Keratinocyte (primary cell): ENCODE measurements at places on chromosomes 16 and 17.

DNA sequence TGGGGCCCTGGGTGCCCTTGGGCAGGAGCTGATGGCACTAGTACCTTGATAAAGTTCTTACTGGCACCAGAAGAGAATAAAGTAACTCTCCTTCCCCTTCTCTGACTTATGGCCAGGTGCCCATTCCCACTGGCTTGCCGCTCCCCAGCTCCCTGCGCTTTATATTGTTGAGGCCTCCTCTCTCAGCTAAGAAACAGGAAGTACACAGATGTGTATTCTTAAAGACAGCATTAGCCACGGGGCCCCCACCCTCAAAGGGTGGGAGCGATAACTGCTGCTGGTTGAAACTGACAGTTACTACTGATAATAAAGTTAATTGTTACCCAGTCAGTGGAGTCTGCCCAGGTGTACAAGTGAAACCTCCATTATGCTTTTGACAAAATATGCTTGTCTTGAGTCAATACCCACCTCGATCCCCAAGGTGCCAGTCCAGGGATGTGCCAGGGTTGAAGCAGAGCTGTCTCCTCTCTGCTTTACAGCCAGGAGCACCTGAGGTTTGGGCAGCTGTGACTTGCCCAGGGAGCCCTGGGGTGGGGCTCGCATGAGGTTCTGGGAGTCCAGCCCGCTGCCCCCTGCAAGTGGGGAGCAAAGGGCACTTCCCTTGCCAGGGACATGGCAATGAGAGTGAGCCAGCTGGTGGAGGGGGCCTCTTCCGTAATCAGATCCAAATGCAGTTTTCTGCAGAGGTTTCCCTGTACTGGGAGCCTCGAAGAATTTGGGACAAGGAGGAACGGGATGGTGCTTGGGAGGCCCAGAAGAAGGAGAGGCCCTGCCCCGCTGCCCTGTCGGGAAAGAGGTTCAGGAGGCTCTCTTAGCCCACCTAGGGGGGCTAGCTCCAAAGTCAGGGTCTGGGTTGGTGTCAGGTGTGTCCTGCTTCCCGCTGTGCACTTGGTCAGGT, 5.4 kb upstream of the CLDN9 start:
- H3K4me1 ChIP-seq, result peaks cover 7% of the 10 kb centered on the region
- H3K27me3 ChIP-seq, result peaks cover 13% of the 10 kb centered on the region
- no peak for DNase-seq
- no peak overlapping the region for H3K4me3 ChIP-seq

- H3K27me3 ChIP-seq, result peaks cover 14% of the 10 kb centered on the region
- DNase-seq, result no peak
- H3K27ac ChIP-seq, result no peak overlapping the region
- no peak overlapping the region for H3K4me3 ChIP-seq
- no peaks in the 10 kb centered on the region for H3K4me1 ChIP-seq
Measured at GRCh38 chr17:27824176-27824715, 23.9 kb upstream of the NOS2 start.

GRCh38 chr16:66026211-66026610, 340.3 kb upstream of the CDH5 start:
- H3K27me3 ChIP-seq, result no peaks in the 10 kb centered on the region
- H3K27ac ChIP-seq, result no peak overlapping the region
- no peak overlapping the region for H3K4me3 ChIP-seq
- peaks cover 3% of the 10 kb centered on the region for H3K4me1 ChIP-seq
- DNase-seq, result no peak

GRCh38 chr16:72569677-72570076, 397.7 kb upstream of the PMFBP1 start:
- H3K4me3 ChIP-seq, result no peak overlapping the region
- DNase-seq, result no peak
- no peak overlapping the region for H3K27ac ChIP-seq
- H3K4me1 ChIP-seq, result no peaks in the 10 kb centered on the region
- no peaks in the 10 kb centered on the region for H3K27me3 ChIP-seq

- no peaks in the 10 kb centered on the region for H3K4me1 ChIP-seq
- DNase-seq, result no peak
- no peak overlapping the region for H3K4me3 ChIP-seq
- H3K27ac ChIP-seq, result no peak overlapping the region
- no peaks in the 10 kb centered on the region for H3K27me3 ChIP-seq
Measured at GRCh38 chr17:37567137-37567536, 42.1 kb downstream of the SYNRG start.

GRCh38 chr17:13561606-13562270, 40.0 kb downstream of the HS3ST3A1 start:
- H3K4me1 ChIP-seq, result no peaks in the 10 kb centered on the region
- no peaks in the 10 kb centered on the region for H3K36me3 ChIP-seq
- H3K27ac ChIP-seq, result no peak overlapping the region
- no peak overlapping the region for H3K4me3 ChIP-seq

DNA sequence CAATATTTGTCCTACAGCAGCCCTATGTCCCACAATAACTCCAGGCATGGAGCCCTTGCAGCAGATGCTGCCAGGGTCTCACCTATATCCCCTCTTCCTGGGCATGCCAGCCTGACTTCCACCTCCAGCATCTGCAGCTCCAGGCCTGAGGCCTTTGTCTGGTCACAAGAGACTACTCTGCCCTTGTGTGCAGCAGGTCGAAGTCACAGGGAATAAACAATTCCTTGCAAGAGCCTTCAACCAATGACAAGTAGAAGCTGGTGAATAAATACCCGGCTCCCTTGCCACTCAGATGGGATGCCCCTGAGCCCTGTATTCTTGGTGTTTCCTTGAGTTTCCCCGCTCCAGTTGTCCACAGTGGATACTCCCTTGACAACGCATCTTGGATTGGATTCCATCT, 23.0 kb downstream of the CES1 start:
- H3K27ac ChIP-seq, result no peak overlapping the region
- no peak for DNase-seq
- no peaks in the 10 kb centered on the region for H3K4me1 ChIP-seq
- H3K27me3 ChIP-seq, result no peaks in the 10 kb centered on the region
- H3K4me3 ChIP-seq, result no peak overlapping the region

DNA sequence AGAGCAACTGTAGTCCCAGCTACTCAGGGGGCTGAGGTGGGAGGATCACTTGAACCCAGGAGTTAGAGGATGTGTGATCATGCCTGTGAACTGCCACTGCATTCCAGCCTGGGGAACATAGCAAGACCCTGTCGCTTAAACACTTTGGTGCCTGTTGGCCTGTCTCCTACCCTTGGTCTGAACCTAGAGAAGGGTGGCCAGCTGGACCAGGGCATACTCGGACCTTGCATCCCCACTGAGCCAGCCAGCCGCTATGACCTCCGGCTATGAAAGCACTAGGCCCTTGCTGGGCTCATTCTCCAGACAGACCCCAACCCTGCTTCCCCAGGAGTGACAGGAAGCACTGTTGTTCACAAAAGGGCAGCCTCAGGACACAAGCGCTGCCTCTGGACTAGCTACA, 4.6 kb downstream of the IFT20 start:
- peaks cover 24% of the 10 kb centered on the region for H3K4me1 ChIP-seq
- H3K36me3 ChIP-seq, result peaks cover 14% of the 10 kb centered on the region
- DNase-seq, result no peak
- H3K27me3 ChIP-seq, result no peaks in the 10 kb centered on the region
- H3K27ac ChIP-seq, result no peak overlapping the region

DNA sequence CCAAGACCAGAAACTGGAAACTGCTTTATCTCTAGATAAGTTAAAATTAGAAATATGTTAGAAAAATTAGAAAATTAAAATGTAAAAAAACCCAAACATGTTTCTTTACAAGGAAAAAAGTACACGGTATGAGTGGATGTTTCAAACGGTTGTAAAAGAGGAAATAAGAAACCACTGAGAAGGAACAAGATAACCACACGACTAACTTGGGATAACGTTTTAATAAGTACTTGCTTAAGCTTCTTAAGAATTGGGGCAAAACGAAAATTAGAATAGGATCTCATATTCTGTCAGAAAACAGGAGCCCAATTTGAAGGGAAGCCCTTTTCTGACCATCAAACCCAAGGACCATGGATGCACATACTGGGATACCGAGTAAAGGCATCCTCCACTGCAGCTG, 31.0 kb downstream of the MBTPS1 start:
- no peaks in the 10 kb centered on the region for H3K27me3 ChIP-seq
- H3K27ac ChIP-seq, result no peak overlapping the region
- DNase-seq, result no peak
- no peak overlapping the region for H3K4me3 ChIP-seq

- no peak overlapping the region for H3K4me3 ChIP-seq
- no peak for DNase-seq
- no peaks in the 10 kb centered on the region for H3K27me3 ChIP-seq
Measured at GRCh38 chr17:32525122-32525521, 38.3 kb downstream of the CDK5R1 start.
